ENCODE measurements at places on chromosomes 11 and 22. TPM values are rescaled to one million over a fixed set of nuclear protein-coding genes. Genes with fewer than 3 reads are reported as not detected.

GRCh38 chr11:3859373-3859881, 4.0 kb downstream of the STIM1 start:
- DNase-seq, result peak; percentile 80
- H3K4me3 ChIP-seq, result no peak overlapping the region
- peaks cover 58% of the 10 kb centered on the region for H3K4me1 ChIP-seq
- peak overlapping the region; percentile 78 for H3K27ac ChIP-seq

DNA sequence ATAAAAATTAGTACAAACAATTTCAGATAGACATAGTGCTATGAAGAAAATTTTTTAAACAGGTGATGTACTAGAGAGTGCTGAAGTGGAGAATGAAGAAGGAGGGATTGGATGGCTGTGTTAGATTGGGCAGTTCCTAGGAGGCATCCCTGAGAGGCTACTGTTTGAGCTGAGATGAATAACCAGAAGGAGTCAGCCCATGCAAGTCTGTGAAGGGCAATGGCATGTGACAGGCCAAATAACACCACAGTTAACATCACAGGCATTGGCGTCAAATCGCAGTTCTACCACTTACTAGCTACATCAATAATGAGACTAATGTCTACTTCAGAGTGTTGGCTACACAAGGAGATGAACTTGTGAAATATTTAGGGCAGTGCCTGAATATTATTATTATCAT, 35.4 kb downstream of the HORMAD2 start:
- H3K27ac ChIP-seq, result no peak overlapping the region
- no peak for DNase-seq
- H3K4me3 ChIP-seq, result no peak overlapping the region
- H3K36me3 ChIP-seq, result no peaks in the 10 kb centered on the region
- H3K4me1 ChIP-seq, result no peaks in the 10 kb centered on the region

Gene NXPE1
- total RNA-seq, result not detected

DNA sequence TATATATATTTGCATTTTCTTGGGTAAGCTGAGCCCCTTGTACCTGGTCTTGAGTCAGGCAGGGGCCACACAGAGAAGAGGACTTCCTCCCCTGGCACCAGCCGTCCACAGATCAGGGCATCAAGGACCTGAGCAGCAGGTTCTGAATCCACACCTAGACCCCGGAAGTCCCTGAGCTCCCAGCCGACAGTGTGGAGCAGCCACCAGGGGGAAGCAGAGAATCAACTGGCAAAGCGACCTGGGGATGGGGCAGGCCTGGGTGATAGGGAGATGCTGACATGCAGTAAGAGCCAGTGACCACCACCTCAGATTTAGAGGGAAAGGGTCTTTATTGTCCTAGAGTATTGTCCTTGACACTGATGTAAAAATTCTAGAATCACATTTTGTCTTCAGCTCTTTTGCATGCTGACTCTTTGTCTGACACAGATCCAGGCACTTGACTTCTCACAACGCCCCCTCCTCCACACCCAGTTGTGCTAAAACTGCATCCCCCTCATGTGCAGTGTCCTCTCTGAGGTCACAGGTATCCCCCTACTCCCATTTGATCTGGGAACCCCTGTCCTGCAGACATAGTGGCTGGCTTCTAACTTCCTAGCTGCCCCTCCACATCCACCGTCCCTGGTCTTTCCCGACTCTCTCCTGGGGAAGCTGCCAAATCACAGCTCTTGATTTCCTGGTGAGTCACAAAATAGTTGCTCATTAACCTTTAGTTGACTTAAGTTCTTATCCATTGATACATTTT, 109.3 kb downstream of the GGTLC2 start:
- no peak for DNase-seq
- no peak overlapping the region for H3K27ac ChIP-seq
- no peaks in the 10 kb centered on the region for H3K36me3 ChIP-seq
- H3K4me1 ChIP-seq, result no peaks in the 10 kb centered on the region

DNA sequence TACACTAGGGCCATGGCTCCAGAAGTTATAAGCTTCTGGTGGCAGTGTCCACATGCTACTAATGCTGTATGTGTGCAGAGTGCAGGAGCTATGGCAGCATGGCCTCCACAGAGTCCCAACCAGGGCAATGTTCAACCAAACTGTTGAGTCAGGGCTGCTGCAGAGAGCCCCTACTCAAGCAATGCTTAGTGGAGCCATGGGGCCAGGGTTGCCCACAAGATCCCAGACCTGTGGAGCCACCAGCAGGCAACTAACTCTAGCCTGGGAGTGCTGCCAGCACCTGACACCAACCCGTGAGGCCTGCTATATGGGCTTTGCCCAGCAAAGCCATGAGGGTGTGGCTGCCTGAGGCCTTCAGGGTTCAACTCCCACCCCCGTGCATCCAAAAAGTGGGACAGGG, 655.2 kb downstream of the TBC1D22A start:
- H3K36me3 ChIP-seq, result no peaks in the 10 kb centered on the region
- no peak overlapping the region for H3K4me3 ChIP-seq
- DNase-seq, result no peak
- no peak overlapping the region for H3K27ac ChIP-seq

- H3K4me1 ChIP-seq, result no peaks in the 10 kb centered on the region
- no peaks in the 10 kb centered on the region for H3K27me3 ChIP-seq
- H3K36me3 ChIP-seq, result peaks cover 7% of the 10 kb centered on the region
- no peak overlapping the region for H3K4me3 ChIP-seq
Measured at GRCh38 chr11:10197091-10197490, 96.9 kb downstream of the SBF2 start.

GRCh38 chr22:26587991-26588613, 1.8 kb downstream of the TPST2 start:
- H3K4me3 ChIP-seq, result no peak overlapping the region
- H3K27me3 ChIP-seq, result no peaks in the 10 kb centered on the region
- H3K36me3 ChIP-seq, result no peaks in the 10 kb centered on the region
- no peak overlapping the region for H3K27ac ChIP-seq
- DNase-seq, result no peak

DNA sequence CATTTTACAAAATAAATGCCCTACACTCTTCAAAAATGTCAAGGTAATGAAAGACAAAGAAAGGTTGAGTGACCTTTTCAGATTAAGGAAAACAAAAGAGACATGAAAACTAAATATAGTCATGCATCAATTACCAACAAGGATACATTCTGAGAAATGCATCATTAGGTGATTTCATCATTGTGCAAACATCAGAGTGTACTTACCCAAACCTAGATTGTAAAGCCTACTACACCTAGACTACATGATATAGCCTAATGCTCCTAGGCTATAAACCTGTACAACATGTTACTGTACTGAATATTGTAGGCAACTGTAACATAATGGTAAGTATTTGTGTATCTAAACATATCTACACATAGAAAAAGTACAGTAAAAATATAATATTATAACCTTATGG, 26.7 kb downstream of the INTS4 start:
- H3K36me3 ChIP-seq, result peaks cover 8% of the 10 kb centered on the region
- no peak for DNase-seq
- no peaks in the 10 kb centered on the region for H3K4me1 ChIP-seq
- H3K27me3 ChIP-seq, result no peaks in the 10 kb centered on the region
- H3K4me3 ChIP-seq, result no peak overlapping the region
- no peak overlapping the region for H3K27ac ChIP-seq

DNA sequence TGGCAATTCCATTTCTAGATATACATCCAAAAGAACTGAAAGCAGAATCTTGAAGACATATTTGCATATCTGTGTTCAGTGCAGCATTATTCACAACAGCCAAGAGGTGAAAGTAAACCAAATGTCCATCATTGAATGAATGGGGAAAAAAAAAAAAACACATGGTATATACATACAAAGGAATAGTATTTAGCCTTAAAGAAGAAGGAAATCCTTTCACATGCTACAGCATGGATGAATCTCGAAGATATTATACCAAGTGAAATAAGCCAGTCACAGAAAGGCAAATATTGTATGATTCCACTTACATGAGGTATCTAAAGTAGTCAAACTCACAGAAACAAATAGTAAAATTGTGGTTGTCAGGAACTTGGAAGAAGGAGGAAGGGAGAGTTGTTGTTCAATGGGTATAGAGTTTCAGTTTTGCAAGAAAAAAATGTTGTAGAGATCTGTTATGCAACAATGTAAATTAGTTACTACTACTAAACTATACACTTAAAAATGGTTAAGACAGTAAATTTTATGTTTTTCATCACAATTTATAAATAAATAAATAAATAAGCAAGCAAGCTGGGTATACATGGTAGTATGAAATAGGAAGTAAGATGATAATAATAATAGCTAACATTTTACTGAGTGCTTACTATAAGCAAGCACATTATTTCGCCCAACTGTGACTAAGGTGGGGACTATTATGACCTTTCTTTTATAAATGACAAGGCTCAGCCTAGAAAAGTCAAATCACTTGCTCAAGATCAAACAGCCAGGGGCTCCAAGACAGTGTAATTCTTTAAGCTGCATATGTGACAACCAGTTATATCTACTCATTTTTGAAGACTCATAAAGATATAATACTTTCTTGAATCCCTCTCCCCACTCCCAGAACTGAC, 50.0 kb downstream of the FAM168A start:
- H3K4me3 ChIP-seq, result no peak overlapping the region
- H3K27ac ChIP-seq, result no peak overlapping the region
- peaks cover 20% of the 10 kb centered on the region for H3K4me1 ChIP-seq
- DNase-seq, result no peak
- no peaks in the 10 kb centered on the region for H3K36me3 ChIP-seq

DNA sequence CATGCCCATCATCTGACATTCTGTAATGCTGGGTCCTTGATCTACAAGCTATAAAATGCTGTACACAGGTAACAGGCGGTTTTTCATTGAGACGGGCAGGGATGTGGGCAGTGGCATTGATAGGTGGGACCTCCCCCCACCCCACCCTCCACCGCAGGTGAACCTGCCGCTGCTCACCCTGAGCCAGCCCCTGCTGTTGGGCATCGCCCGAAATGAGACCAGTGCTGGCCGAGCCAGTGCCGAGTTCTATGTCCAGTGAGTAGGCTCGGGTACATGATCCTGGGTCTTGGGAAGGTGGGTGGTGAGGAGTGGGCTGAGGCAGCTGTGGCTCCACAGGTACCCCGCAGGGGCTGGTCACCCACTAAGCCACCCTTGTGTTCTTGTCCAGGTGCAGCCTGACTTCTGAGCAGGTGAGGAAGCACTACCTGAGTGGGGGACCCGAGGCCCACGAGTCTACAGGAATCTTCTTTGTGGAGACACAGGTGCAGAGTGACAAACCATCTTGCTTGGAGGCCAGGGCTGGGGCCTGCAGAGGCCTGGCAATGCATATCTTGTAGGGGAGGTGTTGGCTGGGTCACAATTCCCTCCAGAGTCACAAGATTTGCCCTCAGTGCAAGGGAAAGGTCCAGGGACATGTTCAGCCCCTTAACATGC, 1.1 kb upstream of the DNAJC4 start:
- DNase-seq, result no peak
- H3K27ac ChIP-seq, result peak overlapping the region; percentile 92
- peaks cover 64% of the 10 kb centered on the region for H3K4me1 ChIP-seq
- H3K27me3 ChIP-seq, result no peaks in the 10 kb centered on the region
- peaks cover 3% of the 10 kb centered on the region for H3K36me3 ChIP-seq

- H3K4me3 ChIP-seq, result no peak overlapping the region
- H3K36me3 ChIP-seq, result no peaks in the 10 kb centered on the region
- no peak overlapping the region for H3K27ac ChIP-seq
- peaks cover 48% of the 10 kb centered on the region for H3K4me1 ChIP-seq
- H3K27me3 ChIP-seq, result no peaks in the 10 kb centered on the region
- DNase-seq, result no peak
Measured at GRCh38 chr11:116955949-116956348, 118.5 kb upstream of the APOA1 start.

DNA sequence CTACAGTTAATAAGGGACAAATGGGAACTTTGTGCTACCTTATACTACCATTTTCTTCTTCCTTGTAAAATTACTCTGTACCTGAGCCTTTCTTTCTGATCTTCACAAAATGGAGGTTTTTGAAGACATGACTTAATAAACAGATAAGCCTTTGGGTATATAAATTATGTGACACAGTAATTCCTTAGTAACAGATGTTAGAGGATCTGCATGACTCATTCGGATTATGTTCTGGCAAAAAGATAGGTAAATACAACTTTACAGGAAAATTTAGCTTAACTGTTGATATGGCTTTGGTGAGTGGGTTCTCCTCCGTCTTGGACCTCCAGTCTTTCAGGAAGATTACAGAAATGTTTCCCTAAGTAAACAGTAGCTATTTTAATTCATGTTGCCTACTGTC, 61.8 kb downstream of the BID start:
- no peak overlapping the region for H3K27ac ChIP-seq
- no peaks in the 10 kb centered on the region for H3K27me3 ChIP-seq
- no peak for DNase-seq
- peaks cover 6% of the 10 kb centered on the region for H3K36me3 ChIP-seq
